ENCODE measurements at places on chromosomes 1 and 21.

GRCh38 chr1:66271904-66272254 is 262.1 kb upstream of the SGIP1 start:
- DNase-seq = no peak

DNA sequence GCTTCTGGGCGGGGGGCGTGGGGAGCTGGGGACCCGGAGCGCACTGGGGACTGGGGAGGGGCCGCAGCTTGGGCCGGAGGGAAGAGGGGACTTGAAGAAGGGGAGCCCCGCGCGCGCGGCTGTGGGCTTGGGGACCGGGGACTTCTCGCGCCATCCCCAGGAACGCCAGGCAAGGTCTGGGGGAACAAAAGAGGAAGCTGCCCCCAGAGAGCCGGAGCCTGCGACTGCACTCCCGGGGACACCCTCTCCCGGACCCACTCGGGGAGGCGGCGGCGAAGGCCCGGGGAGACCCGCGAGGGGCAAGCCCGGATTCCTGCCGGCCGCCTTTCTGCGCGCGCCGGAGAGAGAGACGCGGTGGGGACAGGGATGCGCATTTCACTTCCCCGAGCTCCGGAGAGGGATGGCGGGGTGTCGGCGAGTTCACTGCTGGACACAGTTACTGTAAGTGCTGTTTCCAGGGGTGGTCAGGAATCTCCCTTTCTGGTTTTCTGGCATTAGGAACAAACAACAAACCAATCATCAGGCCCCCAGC is 732 bp downstream of the ABCG1 start:
- no peak for DNase-seq

GRCh38 chr1:145777357-145778145 is 46.3 kb downstream of the RNF115 start:
- DNase-seq = no peak

DNA sequence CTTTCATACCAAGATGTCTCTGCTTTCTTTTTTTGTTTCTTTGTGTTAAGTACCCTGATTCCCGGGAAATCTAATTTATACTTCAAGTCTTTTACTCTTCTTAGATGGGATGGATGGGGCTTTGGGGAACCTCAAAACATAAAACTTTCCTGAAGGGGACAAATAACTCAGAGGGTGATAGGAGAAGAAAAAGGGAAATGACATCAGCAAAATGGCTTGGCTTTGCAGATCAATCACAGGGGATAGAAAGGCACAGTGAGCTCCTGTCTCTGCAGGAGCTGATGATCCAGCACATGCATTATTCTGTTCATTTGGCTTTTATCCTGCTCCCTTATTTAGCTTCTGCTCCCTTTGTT is 1.4 kb upstream of the CA14 start:
- no peak for DNase-seq

GRCh38 chr21:41232013-41232412 is 64.1 kb downstream of the BACE2 start:
- no peak for DNase-seq

GRCh38 chr1:88462488-88463261 is 221.4 kb upstream of the PKN2 start:
- no peak for DNase-seq

GRCh38 chr1:51898090-51898734 is 19.7 kb upstream of the NRDC start:
- no peak for DNase-seq

DNA sequence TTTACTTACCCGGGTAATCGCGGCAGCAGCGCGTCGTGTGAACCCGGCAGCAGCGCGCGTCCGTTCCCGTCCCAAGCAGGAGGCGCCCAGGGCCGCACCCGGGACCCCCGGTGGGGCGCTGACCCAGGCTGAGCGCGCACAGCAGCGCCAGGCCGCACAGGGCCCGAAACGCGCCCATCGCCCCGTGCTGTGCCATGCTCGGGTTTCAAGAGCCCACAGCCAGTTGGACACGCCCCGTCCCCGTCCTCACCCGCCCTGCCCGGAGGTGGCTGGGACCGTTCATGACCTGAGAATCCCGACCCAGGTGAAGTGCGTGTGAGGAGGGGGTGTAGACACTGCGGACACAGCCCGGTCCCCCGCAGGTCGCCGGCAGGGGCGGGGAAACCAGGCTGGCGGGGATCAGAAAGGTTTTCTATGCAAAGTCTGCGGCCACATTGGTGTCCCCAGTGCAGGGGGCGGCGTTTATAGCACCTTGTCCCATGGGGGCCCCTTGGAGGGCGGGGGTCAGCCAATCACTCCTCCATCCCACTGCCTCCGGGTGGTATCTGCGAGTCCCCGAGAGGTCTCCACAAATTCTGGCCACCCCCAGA is at the start of gene TNFRSF18:
TNFRSF18 (minus strand) TSS at position 217 of the 590 bp plus-strand sequence; CDS start at position 196, 21 bp downstream.
- DNase-seq = no peak

DNA sequence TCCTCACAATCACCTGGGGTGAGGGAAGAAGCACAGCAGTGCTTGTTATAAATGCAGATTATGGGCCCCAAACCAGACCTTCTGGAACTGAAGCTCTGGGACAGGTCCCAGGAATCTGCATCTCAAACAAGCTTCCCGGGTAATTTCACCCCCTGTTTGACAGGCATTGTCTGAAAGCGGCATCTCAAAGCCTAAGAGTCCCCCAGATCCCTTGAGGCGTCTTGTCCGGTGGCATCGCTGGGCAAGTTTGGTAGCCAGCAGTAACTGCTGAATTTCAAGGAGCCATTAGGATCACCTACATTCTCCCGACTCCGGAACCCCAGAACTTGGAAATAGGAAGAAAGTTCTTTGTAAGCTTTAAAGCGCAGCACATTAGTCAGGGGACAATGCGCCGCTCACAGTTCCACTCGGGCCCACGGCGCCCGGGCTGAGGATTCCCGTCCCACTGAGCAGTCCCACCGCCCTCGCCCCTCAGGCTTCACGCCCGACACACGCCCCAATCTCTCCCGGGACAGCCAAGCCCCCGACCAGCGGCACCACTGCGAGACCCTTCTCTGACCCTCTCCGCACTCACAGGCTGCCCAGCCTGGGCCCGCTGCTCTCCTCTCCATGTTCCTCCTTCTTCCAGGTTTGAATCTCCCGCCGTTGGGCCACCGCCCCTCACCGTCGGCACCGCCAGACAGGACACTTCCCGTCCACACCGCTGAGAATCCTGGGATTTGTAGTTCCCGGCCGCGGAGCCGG is at the start of gene IQGAP3:
IQGAP3 (minus strand) TSS at position 647 of the 744 bp plus-strand sequence; CDS start at position 611, 36 bp downstream.
- peak; percentile 41 for DNase-seq

Data from pulmonary artery endothelial cell (primary cell).